Stimulated activated CD4-positive, alpha-beta T cell treated with anti-CD3 and anti-CD28 coated beads, Interleukin-12 subunit alpha, Interleukin-12 subunit beta, amount 100 ng/mL, for 4 hours (primary cell): ENCODE measurements at places on chromosomes 5 and 9.

DNA sequence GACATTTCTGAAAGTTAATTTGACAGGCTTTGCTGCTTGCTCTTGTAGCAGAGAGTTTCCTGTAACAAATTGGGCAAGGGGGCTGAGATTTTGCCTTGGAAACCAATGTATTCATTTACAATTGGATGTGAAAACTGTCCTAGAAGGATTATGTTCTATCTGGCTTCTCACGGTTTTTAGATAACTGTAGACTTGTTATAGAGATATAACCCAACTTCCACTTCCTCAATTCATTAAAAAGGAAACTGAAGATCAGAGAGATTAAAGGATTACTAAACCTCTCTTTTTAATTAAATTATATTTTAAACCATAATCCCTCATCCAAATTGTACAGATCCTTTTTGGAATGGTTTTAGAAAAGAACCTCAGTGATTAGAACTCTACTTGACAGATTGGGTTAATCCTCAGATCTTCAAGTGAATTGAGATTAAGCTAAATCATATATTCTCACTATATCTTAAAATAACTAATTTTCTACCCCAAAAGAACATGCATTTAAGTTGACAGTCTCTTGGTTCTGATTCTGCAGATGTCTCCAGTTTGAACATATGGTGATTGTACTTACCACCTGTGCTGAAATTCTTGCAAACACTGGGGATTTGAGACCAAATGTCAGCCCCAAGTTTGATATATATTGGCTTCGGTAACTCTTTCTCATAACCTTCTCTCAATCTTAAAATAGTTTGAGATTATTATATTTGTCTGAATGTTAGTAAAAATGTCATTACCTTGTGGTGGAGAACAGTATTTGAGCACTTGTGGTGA, 130.1 kb upstream of the C9orf72 start:
- DNase-seq, result no peak

GRCh38 chr9:72276429-72276828, 88.6 kb downstream of the ZFAND5 start:
- DNase-seq, result no peak

DNA sequence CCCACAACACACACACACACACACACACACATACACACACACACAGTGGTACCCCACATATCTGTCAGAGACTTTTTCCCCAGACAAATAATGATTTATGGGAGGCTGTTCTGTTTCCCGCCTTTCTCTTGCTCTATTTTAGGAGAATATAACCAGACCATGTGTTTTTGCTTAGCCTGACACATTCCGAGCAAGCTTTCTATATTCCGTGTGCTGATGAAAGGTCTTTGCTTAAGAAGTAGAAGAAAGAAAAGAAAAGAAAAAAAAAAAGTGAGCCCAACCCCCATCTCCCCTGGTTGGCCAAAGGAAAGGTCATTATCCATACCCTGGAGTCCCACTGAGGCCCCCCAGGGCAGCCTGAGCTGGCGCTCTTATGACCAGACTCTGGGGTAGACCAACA, 338.6 kb downstream of the SLIT3 start:
- no peak for DNase-seq

GRCh38 chr5:122944051-122944450, 92.5 kb downstream of the PPIC start:
- no peak for DNase-seq

DNA sequence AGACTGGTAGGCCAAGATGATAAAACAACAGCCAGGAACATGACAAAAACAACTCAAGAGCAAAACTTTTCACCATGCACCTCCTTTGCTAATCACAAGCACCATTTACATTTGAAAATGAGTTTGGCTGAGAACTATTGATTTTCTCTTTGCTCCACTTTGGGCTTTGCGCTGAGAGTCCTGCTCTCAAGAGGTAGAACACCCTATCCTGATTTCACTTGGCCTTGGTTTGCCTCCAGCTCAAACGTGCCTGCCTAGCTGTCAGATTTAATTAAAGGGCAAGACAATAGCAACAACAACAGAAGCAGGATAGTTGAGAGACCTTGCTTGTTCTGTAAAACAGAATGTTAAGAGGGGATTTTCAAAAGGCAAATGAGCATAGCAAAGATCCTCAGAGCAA, 128.2 kb upstream of the ASTN2 start:
- DNase-seq, result no peak
